Neural crest cell (in vitro differentiated cells): ENCODE measurements at places on chromosomes 5 and 9.

GRCh38 chr5:175253597-175253996 lies 190.4 kb downstream of the DRD1 start:
- DNase-seq: no peak

DNA sequence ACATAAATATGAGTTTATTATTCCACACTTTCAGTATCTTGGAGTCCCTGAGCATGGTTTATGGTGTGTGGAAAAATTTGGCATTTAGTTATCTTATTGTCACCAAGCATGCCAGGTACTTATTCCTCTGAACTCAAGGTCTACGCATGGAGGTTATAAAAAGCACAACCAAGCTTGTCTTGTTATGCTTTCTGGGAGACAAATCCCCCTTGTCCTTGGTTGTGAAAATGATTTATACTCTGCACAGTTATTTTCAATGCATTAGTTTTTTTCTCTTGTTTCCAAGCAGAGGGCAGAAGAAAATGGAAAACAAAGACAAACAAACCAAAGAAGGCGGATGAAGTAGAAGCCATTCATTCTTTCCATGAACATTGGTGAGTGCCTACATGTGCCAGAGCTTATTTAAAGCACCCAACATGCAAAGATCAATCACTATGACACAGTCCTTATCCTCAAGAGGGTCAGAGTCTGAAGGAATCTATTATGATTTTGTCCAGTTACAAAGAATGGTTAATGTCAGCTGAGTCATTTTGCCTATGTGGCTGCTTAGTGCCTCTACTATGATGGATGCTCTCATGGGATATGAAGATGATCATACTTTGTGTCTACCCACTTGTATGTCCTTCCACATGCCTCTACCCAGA lies 323.1 kb downstream of the TENT4A start:
- no peak for DNase-seq

DNA sequence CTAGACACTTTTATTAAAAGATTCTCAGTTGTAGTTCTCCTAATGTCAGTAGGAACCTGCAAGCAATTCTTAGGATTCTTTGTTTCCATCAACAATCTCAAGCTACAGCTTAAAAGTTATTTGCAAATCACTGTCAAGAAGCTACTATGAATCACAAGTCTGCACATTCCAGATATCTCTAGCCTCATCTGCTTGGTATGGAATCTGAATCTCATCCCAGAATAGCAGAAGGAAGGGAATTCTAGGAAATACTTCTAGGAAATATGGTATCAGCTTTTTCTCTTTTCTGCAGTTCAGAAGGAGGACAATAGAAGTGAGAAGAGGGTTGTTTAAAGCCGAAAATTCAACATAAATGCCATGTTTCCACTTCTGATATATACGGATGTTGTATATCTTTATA lies 792.2 kb upstream of the CDH9 start:
- no peak for DNase-seq

DNA sequence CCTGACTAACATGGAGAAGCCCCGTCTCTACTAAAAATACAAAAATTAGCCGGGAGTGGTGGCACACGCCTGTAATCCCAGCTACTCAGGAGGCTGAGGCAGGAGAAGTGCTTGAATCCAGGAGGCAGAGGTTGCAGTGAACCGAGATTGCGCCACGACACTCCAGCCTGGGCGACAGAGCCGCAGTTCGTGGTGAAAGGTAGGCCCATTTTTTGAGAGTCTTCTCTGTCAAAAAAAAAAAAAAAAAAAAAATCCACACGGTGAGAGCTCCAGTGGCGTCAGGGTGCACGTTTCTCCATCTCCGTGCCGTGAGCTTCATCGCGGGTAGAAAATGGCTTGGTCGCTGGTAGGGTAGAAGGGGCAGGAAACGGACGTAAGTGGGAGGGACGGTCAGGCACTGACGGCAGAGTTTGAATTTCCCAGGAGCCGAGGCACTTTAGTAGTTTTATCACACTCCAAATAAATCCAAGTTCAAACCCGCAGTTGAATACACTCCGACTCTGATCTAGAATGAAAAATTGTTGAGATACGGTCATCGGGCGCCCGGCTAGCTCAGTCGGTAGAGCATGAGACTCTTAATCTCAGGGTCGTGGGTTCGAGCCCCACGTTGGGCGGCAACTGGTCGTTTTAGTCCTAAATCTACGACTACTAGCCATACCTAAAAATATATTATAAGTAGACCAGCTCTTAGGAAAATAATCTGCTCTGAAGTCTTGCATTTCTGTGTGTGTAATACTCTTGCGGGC lies 2.4 kb upstream of the TRIM7 start:
- DNase-seq: peak; percentile 77

DNA sequence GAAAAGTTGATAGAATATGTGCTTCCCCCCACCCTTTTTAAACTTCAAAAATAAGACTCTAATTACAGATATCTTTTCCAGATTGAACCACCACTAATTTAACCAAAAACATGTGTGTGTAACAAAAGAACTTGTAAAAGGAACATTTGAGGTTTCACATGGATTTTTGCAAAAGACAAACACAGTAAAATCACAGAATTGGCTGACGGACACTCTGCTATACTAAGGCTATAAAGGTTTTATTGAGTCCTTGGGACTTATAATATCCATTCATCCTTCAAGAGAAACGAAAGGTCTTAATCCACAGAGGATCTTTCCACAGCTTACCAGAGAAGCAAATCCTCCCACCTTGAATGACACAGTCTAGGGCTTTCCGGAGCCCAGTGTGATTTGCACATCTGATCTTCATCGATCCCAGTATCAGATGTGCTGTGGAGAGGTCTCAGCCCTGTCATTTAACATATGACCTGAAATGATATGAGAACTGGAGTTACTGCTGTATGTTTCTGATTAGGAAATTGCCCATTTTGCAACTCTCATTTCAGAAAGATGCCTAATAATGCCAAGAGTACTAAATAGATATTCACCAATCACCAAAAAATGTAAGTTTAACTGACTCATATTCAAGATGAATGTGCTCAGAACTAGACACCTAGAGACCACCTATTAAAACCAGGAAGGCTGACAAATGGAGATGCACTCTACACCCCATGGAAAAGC lies 256.5 kb upstream of the FBXL7 start:
- DNase-seq: no peak

GRCh38 chr5:97142521-97143254 lies at the start of gene LIX1:
Gene LIX1, minus strand, starts transcription at chr5:97142611. Its CDS starts 35 bp downstream, at chr5:97142576.
- peak; percentile 41 for DNase-seq

- no peak for DNase-seq
Observed at GRCh38 chr9:74519419-74519818, 22.3 kb downstream of the RORB start.

DNA sequence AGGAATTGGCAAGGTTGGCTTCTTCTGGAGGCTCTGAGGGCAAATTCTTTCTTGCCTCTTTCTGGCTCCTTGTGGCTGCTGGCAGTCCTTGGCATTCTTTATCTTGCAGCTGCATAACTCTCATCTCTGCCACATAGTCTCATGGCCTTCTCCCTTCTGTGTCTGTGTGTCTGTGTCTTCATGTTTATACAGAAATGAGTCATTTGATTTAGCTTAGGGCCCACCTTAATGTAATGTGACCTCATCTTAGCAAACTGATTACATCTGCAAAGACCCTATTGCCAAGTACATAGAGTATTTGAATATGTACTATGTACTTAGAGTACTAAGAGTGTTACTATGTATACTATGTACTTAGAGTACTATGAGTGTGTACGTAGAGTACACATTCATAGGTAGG lies 122.5 kb downstream of the RFK start:
- DNase-seq: no peak

DNA sequence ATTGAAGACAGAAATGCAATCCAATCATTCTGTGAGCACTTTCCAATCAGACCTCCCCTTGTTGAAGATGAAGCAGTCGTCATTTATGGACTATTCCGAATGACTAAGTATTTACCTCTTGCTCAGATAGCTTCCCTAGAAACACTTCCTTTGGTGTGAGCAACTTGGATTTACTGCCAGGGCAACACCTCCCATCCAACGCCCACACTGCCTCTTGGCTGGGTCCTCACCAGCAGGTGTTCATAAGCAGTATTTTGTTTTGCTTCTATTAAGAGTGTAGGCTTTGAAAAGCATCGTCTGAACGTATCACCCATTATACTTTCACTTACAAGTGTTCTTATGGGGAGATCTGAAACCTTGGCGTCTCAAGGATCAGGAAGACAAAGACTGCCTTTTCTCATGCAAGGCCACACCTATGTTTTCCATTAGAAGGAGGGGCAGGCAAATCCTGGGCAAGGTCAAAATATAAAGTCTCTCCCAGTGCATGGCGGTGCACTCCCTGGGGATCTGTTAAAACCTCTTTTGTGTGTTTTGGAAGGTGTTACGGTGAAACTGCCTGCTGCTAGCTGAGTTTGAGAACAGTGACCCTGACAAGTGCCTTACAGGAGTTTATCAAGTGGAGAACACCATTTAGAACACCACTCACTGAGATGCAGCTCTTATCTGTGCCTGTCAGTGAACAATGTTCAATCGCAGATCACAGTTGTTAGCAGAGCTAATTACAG lies 10.6 kb upstream of the MARCHF3 start:
- DNase-seq: no peak

DNA sequence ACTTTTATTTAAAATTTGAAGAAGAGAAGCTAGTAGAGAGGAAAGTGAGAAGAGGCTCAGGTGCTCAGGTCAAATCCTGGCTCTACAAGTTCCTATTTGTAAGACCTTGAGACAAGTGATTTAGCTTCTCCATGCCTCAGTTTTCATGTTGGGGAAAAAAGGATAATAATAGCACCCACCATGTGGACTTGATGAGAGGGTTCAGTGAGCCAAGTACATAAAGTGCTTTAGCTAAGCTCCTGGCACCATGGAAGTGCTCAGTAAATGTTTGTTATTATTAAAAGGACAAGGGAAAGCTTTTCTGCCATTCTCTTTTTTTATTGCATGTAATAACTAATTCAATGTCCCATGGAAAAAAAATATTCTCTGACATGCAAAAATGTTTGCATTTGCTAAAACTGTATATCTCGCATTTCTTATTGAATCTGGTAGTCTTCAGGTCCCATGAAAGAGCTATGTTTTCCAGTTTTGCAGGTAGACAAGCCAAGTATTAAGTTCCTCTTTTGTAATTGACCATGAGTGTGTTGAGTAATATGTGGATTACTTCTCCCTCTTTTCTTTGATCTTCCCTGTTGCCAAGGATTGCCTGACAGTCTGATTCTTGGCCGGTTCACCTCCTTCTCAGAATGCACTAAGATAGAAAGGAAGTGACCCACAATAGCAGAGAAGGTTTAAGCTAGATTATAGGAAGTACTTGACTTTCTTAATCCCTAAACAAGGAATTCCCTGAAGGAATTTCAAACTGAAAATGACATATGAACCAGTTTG lies 45.6 kb upstream of the TRIM32 start:
- DNase-seq: no peak

GRCh38 chr9:134390947-134391318 lies 64.7 kb downstream of the RXRA start:
- no peak for DNase-seq

- DNase-seq: no peak
Observed at GRCh38 chr9:98314381-98315066, 59.1 kb upstream of the TBC1D2 start.

DNA sequence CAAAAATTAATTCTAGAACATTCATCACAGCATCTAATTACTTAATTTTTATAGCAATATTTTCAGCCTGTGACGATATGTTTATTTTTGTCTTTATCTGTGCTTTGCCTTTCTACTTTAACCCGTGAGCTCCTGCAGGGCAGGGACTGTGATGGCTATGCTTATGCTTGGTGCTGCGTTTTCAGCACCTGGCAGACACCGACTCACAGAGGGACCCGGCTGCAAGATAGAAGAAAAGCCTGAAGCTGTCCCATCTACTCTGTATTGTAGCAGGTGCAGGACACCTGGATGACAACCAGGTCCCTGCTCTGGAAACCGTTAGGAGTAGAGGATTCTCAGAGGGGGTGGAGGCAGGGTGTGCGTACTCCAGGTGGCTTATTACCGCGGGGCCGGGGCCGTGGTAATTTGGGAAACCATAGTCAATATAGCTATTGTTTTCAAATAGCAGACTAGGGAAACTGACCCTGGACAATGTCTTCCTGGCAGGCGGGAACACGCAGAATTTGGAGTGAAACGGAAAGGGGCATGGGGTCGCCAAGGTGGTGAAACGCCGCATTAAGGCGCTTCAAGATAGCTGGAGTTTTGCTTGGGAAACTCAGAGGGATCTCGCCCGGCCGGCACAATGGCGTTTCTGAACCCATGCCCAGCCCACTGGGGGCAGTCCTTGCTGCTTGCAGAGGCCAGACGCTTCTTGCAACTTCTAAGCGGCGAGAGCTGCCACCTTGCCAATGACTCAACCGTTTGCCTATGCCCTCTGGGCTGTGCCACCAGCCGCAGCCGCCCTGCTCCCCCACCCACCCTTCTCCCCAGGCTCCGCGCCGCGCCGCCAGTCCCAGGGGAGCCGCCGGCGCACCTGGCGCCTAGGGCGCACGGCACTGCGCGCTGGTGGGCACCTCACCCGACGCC lies 140.1 kb upstream of the PALM2AKAP2 start:
- no peak for DNase-seq

DNA sequence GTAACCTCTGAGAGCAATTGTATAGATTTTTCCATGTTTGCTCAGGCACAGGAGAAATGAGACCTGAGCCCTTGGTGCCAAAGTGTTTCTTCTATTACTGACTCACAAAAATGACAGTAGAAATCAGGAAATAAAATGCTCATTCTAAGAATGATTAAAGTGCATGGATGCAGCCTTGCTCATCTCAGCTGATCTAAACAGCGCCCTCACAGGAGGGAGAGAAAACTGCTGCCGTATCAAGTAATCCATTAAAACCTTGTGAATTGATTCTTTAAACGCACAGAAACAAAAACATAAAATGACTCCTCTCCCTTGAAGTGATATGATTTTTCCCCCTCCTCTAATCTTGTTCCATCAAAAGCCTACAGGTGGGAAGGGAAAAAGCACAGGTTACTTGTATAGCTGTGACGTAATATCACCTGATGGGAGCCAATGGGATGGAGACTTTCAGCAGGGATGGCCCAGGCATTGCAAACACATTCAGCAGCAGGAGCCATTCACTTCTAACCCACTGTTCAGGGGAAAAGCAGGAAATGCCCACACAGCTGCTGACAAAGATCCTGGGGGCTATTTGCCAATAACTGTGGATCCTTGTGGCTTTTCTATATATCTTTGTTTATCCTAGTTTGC lies 76.7 kb downstream of the PLCXD3 start:
- DNase-seq: no peak

DNA sequence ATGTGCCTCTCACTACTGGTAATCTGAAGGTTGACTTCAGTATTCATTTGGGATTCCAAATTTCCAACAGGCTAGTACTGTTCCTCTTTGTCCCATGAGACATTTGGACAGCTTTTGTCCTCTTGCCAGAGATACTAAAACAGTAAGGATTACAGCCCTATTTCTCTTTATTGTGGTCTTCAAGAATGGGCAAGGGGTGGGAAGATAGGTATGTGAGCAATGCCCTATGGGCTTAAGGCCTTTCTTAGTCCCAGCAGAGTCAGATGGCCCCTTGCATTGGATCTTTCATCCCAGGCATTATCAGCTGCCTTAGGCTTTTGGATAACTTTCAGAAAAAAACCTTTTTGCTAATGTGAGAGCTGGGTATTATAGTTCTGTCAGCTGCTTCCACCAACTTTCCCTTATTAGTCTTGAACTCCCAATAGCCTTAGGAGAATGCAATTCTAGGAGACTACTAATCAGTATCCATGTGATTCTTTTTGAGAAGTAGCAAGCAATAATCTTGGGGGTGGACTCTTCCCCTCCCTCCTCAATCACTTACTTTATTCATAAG lies 361.1 kb upstream of the NUDT12 start:
- DNase-seq: no peak
